ENCODE measurements at places on chromosomes 1 and 21.

- peaks cover 14% of the 10 kb centered on the region for H3K27me3 ChIP-seq
- H3K27ac ChIP-seq: no peak overlapping the region
- H3K4me3 ChIP-seq: no peak overlapping the region
- H3K36me3 ChIP-seq: no peaks in the 10 kb centered on the region
- no peaks in the 10 kb centered on the region for H3K4me1 ChIP-seq
- no peak for ATAC-seq
Measured at GRCh38 chr21:32182449-32182848, 96.4 kb downstream of the MIS18A start.

DNA sequence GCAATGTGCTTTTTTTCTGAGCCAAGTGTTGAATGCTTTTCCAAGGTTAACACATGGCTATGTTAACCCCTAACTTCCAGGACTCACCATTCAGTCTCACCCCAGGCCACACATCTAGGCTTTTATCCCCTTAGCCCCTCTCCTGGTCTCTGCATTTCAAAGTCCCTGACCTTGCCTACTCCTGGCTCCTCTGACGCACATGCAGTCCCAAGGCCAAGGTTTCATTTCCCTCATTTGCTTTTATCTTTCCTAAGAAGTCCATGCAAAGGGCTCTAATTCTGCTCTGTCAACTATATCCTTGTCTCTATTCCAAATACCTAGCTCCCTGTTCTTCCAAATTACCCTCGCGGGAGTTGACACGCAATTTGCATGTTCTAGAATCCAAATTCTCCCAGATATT is 25.4 kb downstream of the SLC30A10 start:
- no peak for ATAC-seq
- H3K27ac ChIP-seq: no peak overlapping the region
- H3K27me3 ChIP-seq: peaks cover 17% of the 10 kb centered on the region
- H3K4me3 ChIP-seq: no peak overlapping the region
- peaks cover 6% of the 10 kb centered on the region for H3K4me1 ChIP-seq
- H3K36me3 ChIP-seq: no peaks in the 10 kb centered on the region

GRCh38 chr1:156430303-156430702 is 61.3 kb downstream of the RHBG start:
- ATAC-seq: no peak
- H3K27me3 ChIP-seq: peaks cover 95% of the 10 kb centered on the region
- no peaks in the 10 kb centered on the region for H3K36me3 ChIP-seq
- H3K27ac ChIP-seq: no peak overlapping the region
- H3K4me3 ChIP-seq: no peak overlapping the region

DNA sequence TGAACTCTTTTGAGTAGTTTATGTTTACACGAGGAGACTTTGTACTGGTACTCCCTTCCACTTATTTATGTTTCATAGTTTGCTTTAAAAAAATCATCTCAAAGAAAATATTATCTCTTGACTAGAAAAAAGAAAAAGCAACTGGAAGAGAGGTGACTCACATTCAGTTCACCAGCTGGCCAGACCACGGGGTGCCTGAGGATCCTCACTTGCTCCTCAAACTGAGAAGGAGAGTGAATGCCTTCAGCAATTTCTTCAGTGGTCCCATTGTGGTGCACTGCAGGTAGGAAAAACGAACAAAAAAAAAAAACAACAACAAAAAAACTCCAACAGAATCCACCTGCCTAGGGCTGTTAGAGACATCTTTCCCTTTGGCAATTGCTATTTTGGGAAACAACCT is 102.9 kb downstream of the PTPRC start:
- no peaks in the 10 kb centered on the region for H3K27me3 ChIP-seq
- no peak overlapping the region for H3K27ac ChIP-seq
- H3K4me3 ChIP-seq: no peak overlapping the region
- peaks cover 52% of the 10 kb centered on the region for H3K36me3 ChIP-seq
- no peak for ATAC-seq

- peaks cover 28% of the 10 kb centered on the region for H3K36me3 ChIP-seq
- no peaks in the 10 kb centered on the region for H3K4me1 ChIP-seq
- no peak overlapping the region for H3K4me3 ChIP-seq
- H3K27me3 ChIP-seq: no peaks in the 10 kb centered on the region
Measured at GRCh38 chr1:169236143-169236542, 129.7 kb downstream of the ATP1B1 start.

GRCh38 chr1:209041927-209042326 is 541.6 kb upstream of the CAMK1G start:
- no peaks in the 10 kb centered on the region for H3K4me1 ChIP-seq
- H3K27me3 ChIP-seq: no peaks in the 10 kb centered on the region
- H3K27ac ChIP-seq: no peak overlapping the region
- no peaks in the 10 kb centered on the region for H3K36me3 ChIP-seq

DNA sequence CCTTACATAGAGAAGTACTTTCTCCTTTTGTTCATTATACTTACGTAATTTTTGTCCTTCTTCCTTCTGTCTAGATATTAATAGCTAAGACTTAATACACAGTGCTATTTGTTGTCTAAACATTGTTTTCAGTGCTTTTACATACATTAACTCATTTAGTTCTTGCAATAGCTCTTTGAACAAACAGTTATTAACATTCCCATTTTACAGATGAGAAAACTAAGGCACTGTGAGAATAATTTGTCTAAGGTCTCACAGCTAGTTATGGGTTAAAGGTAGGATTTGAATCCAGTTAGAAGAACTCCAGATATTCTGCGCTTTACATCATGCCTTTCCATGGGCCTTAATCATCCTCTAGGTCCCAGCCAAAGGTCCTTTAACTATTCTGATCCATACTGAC is 19.6 kb downstream of the CCDC17 start:
- no peak for ATAC-seq
- H3K36me3 ChIP-seq: peaks cover 66% of the 10 kb centered on the region
- no peak overlapping the region for H3K4me3 ChIP-seq
- H3K27me3 ChIP-seq: no peaks in the 10 kb centered on the region
- no peak overlapping the region for H3K27ac ChIP-seq

Measured in stimulated activated memory B cell treated with anti-CD40 and anti-IgM and Interleukin-4, amounts not matched to agents 10 μg/mL and 1 μg/mL and 100 μg/mL, for 72 hours (primary cell).